ENCODE measurements at places on chromosomes 6 and 20.

DNA sequence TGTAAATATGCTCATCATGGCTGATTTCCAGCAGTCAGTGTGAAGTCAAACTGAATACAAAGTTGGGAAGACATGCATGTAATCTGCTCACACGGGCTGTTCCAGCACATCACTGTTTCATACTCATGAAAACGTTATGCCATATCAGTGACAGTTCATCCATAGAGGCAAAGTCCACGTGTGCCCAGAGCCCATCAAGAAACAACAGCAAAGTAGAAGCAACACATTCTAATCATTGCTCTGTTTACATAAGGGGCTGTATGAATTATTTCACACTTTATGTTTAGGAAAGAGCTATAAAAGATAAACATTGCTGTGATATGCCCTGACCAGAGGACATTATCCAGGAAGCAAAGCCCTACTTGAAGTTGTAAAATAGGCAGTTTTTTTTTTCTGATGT is 157.0 kb upstream of the ENPP5 start:
- DNase-seq = no peak

DNA sequence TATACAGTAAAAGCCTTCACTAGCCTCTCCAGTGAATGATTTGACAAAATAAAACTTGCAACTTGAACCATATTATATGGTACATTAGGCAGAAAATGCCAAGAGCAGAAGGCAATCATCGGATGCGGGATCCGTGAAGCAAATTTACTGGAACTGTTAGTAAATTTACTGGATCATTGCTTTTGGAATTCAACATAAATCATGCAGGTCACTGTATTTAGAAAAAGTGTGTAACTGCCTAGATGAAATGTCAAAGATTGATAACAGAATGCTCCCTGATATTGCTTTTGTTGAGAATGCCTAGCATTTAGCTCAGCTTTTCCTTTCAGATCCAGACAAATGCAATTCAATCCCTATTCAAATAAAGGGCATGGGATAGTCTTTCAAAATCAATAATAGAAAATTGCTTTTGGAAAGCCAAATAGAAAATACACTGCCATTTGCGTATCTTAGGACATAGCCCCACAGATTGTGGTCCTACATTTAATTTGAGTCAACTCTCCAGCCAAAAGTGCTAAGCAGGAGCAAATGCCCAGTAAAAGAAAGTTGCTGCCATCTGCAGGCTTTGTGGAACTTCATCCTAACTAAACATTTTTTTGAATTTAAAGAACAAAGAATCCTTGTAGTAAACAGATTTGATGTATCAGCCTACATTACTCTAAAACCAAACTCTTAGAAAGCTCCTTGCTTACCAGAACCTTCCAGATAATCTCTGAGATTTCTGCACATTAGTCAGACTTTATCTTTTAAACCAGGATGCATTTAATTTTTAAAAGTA is 109.5 kb upstream of the HSF2 start:
- DNase-seq = no peak

DNA sequence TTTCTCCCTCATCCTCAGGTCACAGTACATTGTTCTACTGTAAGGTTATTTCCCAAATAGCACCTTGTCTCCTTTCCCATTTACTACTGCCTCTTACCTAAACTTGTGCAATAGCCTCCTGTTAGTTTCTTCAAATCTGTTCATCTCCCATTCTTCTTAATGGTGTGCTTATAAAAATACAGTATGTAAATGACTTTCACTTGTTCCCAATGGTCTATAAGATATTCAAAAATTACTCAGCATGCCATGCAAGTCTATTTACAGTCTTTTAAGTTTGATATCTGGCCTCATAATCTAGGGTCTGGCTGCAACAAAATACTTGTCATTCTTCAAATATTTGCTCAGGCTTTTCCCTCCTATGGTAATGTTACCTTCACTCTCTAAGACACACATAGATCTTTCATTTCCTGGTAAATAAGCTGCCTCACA is 31.5 kb upstream of the RHAG start:
- DNase-seq = no peak

DNA sequence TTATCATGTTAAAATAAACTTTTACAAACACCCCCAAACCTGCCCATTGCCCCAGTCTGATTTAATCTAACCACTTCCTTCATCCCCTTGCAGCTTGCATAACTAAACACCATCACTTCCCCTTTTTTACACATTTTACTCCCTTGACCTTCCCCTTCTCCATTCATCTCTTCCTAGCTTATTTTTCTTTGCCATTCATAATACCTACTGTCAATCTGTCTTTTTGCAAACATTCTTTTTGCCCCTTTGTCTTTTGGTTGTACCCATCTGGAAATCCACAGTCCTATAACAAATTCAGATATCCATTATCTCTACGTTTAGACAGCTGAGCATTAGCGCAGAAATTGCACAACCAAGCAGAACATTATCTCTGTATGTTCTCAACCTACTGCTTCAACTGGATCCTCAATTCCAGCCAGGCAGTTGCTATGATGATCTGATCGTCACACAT is 51.2 kb downstream of the C6orf52 start:
- no peak for DNase-seq

DNA sequence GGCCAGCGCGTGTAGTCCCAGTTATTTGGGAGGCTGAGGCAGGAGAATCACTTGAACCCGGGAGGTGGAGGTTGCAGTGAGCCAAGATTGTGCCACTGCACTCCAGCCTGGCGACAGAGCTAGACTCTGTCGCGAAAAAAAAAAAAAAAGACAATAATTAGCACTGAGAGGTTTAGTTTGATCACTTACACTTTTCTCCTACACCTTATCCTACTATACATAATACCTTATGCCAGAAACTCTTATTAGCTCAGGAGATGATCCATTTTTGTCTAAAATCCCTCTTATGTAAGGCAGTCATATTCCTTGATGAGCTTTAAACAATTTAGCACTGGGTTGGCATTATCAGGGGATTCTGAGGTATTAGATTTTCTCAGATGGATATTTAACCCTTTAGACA is 3.6 kb upstream of the MTFR2 start:
- DNase-seq = no peak

DNA sequence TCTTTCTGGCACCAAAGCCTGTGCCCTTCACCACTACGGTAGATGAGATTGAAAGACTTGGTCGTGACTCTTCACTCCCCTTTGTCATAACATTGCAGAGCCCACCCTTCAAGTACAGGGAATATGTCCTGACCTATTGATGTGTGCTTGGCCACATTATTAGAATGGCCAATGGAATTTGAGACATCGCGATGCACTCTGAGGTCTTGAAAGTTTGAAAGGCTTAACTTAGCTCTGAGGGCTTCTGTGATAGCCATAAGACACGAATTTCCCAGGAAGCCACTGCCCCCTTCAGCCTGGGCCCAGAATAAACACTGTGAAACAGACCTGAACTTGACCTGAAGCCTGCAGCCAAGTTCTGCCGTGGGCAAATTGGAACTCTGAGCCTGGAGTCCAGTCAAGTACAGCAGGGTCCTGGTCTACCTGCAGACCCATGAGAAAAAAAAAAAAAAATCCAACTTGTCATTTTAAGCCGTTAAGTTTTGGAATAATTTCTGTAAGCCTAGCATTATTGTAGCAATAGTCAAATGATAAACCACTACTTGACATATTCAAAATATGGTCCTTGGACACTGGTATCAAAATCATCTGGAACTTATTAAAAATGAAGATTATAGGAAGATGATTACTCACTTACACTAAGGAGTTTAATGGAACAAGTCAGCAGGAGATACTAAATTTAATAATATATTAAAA is 36.9 kb upstream of the TRAF3IP2 start:
- DNase-seq = no peak

DNA sequence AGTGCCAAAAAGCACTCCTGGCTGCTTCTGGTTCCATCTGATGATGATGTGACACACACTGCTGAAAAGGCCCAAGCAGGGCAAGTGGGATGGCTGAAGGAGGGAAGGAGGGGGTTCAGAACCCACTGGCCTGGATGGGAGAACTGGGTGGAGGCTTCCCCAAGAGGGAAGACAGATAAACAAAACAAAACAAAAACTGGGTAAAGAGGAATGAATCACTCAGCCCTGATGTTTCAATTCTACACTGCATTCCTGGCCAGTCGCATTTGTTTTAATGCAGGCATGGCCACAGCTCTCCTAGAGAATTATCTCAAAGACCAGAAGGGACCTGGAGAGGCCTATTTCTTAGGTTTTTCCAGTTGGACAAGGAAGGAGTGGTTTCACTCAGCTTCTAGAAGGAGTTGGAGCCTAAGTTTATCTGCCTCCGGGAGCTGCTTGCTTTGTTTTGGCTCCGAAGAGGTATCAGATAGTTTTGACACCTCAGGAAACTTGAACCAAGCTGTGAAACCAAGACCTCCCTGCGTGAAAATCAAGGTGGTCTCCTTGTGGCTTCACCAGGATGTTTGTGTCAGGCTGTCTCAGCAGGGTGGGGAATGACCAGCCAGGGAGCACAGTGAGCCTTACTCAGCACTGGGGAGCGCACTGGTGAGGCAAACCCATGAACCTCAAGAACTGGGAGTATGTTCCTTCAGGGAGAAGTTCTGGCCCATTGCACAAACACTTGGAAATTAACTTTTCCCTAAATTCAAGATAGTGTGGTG is 16.1 kb downstream of the TTPAL start:
- no peak for DNase-seq

DNA sequence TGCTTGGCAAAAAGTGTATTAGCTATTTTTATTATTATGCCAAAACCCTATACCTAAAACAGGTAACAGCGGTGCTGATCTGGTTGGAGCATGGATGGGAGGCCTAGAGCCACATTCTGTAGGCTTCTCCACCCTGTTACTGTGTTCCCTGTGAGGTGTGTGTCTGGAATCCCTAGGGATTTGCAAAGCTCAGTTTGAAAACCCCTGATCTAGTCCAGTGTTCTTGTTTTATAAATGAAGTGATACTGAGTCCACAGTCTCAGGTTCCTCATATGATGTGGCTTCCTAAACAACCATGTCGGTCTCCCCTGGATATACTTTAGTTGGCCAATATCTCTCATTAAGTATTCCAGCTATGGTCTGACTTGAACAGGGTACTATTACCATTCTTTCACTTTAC is 16.3 kb downstream of the ACSS2 start:
- no peak for DNase-seq

DNA sequence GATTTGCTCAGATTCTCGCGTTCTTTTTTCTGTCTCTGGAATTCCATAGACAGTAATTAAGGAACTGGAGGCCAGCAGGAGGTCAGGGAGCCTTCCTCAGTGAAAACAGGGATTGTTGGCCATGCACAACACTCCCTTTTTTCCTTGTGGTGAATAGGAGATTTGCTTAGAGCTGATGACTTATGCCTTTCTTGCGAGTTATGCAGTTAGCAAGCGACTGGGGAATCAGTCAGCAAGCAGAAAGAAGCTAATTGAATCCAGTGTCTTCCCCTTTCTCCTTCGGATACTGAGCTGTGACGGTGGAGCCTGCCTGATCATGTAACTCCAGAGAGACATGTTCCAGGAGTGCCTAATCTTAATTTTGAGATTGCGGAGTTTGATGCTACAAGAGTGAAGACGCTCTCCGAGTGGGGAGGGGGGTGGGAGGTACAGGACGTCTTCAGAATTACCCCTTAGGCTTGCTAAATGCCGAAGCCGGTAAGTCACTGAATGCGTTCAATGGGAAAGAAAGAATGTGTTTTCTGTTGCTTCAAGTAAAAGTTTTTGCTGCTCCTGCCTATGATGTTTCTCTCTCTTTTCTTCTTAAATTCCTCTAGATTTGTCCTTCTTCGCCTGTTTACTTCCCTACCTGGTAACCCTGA is 165.9 kb downstream of the SASH1 start:
- no peak for DNase-seq

DNA sequence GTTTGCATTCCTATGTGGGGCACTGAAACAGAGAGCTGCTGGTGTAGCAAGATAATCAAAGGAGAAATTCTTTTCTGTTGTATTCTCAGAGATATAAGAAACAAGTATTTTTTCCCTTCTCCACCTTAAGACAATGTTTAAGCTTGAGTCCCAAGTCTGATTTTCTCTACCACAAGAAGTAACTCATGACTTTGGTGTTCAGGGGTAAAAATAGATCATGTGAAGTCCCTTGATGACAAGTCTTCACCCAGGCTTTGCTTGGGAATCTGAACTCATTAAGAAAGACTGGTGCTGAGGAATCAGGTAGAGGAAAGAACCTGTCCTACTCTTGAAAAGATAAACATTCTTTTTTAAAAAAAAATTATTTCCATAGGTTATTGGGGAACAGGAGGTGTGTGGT is 205.6 kb downstream of the ALDH8A1 start:
- no peak for DNase-seq

- no peak for DNase-seq
Measured at GRCh38 chr6:127522714-127523113, 3.6 kb upstream of the MTCL3 start.

DNA sequence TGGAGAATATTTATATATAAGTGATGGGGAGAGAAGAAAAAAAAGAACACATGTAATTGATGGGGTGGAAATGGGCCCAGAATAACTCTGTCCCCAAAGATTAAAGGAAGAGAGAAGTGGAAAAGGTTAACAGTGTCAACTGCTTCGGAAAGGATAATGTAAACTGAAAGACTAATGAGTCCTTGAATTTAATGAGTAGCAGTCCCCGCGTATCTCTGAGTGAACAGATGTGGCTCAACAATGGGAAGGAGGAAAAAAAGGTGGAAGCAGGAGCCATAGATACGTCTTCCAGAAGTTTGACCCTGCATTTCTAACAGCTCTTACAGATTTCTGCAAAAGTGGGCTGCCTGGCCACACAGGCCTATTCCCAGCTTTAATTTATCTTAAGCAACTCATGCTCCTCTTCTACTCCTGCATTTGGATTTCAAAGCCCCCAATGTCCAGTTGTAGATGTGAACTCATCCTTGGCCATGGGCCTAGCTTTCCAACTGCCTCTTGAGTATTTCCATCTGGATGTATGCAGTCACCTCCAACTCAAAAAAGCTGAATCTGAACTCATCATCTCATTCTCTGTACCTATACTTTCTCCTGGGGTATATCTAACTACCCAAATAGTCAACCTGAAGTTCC is 61.3 kb downstream of the DST start:
- no peak for DNase-seq

GRCh38 chr6:112017169-112017568 is 36.7 kb upstream of the CCN6 start:
- no peak for DNase-seq

DNA sequence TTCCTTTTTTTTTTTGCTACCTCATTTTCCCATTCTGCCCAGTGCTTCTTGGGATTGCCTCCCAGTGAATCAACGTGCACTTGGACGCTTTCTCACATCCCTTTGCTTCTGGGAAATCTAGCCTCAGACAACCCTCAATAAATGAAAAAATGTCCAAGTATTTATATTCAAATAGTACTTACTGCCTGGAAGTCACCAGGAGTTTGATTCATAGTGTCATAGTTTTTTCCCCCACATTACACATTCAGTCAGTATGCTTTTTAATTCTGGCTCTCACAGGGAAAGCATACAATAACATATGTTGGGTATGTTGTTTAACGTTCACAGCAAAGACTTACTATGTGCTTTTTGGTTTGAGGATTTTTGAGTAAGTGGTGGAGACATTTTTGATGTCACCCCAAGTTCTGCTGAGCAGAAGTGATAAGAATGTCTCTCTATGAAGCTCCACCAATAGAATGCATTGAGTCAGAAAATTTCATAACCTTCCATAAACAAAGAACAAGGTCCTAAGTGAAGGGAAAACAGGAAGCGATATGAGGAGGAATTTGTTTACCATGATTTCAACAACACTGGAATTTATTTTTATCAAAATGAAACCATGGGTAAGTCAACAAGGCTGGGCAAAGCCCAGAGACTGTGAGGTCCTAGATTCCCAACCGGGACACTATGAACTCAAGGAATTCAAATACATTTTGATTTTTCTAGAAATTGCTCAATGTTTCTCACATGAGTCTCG is 301.2 kb upstream of the BMP2 start:
- DNase-seq = no peak

GRCh38 chr20:12414446-12415274 is 497.0 kb downstream of the BTBD3 start:
- DNase-seq = no peak

- peak; percentile 87 for DNase-seq
Measured at GRCh38 chr6:34888874-34889555, at the start of gene ANKS1A. Gene ANKS1A, plus strand, starts transcription at chr6:34889255. Its CDS starts 148 bp downstream, at chr6:34889403.
